Calu3 (cell line): ENCODE measurements at places on chromosomes 4 and X.

GRCh38 chr4:179398414-179398813 is 1956.2 kb upstream of the AGA start:
- no peaks in the 10 kb centered on the region for H3K36me3 ChIP-seq
- no peaks in the 10 kb centered on the region for H3K4me1 ChIP-seq
- no peak for DNase-seq
- H3K27me3 ChIP-seq = no peaks in the 10 kb centered on the region
- no peak overlapping the region for H3K27ac ChIP-seq

DNA sequence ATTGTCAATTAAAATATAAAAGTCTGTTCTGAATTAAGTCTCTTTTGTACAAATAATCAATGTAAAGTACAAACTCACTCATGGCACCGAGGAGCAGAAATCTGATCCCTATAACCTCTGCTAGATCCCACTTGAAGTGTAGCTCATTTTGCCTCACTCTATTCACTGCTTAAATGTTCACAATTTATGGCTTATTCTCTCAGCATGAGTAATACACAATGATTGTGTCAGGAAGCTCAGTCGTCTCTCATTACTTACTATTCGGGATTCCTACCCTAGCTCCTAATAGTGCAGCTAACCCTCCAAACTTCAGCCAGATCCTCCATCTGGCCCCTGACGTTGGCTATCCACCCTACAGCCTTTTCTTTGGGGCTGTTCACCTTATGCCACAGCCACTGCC is 4.7 kb upstream of the AMMECR1 start:
- no peaks in the 10 kb centered on the region for H3K27me3 ChIP-seq
- H3K36me3 ChIP-seq = peaks cover 12% of the 10 kb centered on the region
- DNase-seq = no peak
- no peak overlapping the region for H3K4me3 ChIP-seq

DNA sequence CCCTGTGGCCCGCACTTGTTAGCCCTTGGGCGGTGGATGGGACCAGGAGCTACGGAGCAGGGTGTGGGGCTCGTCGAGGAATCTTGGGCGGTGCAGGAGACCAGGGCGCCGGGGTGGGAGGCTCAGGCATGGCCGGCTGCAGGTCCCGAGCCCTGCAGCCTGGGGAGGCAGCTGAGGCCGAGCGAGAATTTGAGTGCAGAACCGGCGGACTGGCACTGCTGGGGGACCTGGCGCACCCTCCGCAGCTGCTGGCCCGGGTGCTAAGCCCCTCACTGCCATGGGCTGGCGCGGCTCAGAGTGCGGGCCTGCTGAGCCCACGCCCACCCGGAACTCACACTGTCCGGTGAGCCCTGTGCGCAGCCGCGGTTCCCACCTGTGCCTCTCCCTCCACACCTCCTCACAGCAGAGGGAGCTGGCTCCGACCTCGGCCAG is 73.6 kb upstream of the TLL1 start:
- H3K27me3 ChIP-seq = no peaks in the 10 kb centered on the region
- H3K4me3 ChIP-seq = no peak overlapping the region

DNA sequence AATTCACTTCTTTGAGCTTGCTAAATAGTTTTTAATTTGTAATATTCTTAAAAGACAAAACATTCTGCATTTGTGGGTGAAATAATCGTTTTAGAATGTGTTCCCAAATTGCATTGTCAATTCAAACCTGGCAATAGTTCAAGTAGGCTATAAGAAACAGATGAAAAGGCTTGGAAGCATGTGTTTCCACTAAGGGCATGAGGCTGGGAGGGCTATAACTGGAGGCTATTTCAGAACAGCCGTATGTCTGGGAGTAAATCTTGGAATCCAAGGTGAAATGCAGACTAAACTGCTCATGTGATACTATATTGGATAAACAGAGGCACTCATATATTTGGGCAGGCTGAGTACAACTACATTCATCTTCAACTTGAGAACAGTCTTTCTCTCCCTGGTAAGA is 117.4 kb upstream of the GRPR start:
- no peaks in the 10 kb centered on the region for H3K27me3 ChIP-seq
- H3K36me3 ChIP-seq = no peaks in the 10 kb centered on the region
- no peak overlapping the region for H3K27ac ChIP-seq
- no peak overlapping the region for H3K4me3 ChIP-seq
- no peaks in the 10 kb centered on the region for H3K4me1 ChIP-seq

- no peaks in the 10 kb centered on the region for H3K4me1 ChIP-seq
- DNase-seq = no peak
- no peak overlapping the region for H3K4me3 ChIP-seq
- H3K27me3 ChIP-seq = no peaks in the 10 kb centered on the region
These were observed 469.0 kb downstream of the IDS start for GRCh38 chrX:149036086-149036485.

DNA sequence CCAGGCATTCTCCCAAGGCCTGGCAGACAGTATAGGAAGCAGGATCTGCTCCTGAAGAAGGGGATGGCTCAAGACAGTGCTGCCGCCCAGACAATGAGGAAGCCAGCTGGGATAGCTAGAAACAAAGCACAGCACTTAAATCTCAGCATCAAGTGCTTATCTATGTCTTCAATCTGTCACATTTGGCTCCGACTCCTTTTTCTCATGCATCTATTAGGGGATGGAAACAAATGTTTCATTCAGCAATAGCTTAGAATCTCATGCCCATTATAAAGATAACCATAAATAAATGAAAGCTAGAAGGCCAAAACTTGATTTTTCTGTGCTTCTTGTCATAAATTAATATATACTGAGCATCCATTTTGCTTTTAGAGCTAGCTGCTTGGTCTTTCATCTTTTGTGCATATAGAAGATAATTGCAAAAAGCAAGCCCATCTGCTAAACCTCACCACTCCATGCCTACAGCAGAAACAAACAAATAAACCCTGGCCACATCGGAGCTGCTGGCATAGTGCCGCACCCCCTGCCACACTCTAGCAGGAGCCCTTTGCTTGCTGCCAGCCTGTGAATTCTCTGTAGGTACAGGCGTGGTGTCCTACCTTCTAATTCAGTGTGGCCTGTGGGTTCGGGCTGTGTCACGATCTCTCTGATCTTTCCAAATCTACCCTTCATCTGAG is 75.9 kb downstream of the AASDH start:
- H3K4me1 ChIP-seq = no peaks in the 10 kb centered on the region
- no peak for DNase-seq
- H3K36me3 ChIP-seq = peaks cover 3% of the 10 kb centered on the region
- H3K27ac ChIP-seq = no peak overlapping the region
- no peaks in the 10 kb centered on the region for H3K27me3 ChIP-seq

GRCh38 chr4:52058275-52058674 is 7.2 kb downstream of the SPATA18 start:
- peaks cover 38% of the 10 kb centered on the region for H3K27me3 ChIP-seq
- no peak for DNase-seq
- no peak overlapping the region for H3K4me3 ChIP-seq
- no peaks in the 10 kb centered on the region for H3K36me3 ChIP-seq

- H3K27me3 ChIP-seq = no peaks in the 10 kb centered on the region
- no peaks in the 10 kb centered on the region for H3K36me3 ChIP-seq
- no peak for DNase-seq
- no peak overlapping the region for H3K27ac ChIP-seq
These were observed 264.0 kb upstream of the SLIT2 start for GRCh38 chr4:19987746-19988145.

GRCh38 chr4:186725469-186726425 is 2.1 kb upstream of the FAT1 start:
- peaks cover 72% of the 10 kb centered on the region for H3K36me3 ChIP-seq
- peak; percentile 83 for DNase-seq
- H3K4me1 ChIP-seq = peaks cover 22% of the 10 kb centered on the region
- peak overlapping the region; percentile 75 for H3K27ac ChIP-seq
- H3K4me3 ChIP-seq = peak overlapping the region; percentile 83

- no peak overlapping the region for H3K27ac ChIP-seq
- no peak overlapping the region for H3K4me3 ChIP-seq
- no peaks in the 10 kb centered on the region for H3K27me3 ChIP-seq
- no peak for DNase-seq
- H3K36me3 ChIP-seq = no peaks in the 10 kb centered on the region
These were observed 11.0 kb downstream of the TENM3 start for GRCh38 chr4:182254026-182254780.
